Mucosa of gallbladder (tissue), 1 donor: ENCODE measurements at places on chromosomes 13 and 19. TPM values are rescaled to one million over a fixed set of nuclear protein-coding genes. Genes with fewer than 3 reads are reported as not detected.
A peak's percentile ranks its signal among the peaks of the same experiment; 100 is the strongest.

DNA sequence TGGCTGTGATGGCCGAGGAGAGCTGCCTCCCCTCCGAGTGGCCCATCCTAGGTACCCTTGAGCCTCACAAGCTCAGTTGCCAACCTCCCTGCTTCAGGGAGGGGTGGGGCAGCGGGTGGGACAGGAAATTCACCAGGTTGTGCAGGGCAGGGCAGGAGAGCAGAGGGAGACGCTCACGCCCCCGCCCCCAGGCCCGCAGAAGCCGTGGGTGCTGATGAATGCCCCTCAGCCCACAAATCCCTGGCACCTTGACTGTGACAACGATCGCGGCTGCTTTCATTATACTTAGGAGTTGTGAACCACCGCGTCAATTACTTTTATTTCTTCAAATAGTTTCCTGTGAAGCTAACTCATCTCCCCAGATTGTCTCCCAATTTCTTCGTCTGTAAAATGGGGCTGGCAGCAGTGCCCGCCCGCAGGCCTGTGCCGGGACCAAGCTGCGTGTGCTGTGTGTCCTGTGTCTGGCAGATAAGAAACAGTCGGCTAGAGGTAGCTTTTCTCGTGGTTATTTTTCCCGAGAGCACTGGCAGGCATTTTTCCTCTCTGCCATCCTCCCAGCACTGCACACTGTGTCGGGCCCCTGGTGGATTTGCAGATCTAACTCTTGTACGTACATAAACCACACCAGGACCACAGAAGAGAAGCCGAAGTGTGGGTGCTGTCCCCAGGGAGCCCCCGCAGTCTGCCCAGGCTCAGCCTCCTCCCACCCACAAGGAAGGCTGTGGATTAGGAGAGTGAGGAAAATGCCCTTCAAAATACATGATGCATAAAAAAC is 7.9 kb upstream of the RASA3 start:
- DNase-seq: no peak

DNA sequence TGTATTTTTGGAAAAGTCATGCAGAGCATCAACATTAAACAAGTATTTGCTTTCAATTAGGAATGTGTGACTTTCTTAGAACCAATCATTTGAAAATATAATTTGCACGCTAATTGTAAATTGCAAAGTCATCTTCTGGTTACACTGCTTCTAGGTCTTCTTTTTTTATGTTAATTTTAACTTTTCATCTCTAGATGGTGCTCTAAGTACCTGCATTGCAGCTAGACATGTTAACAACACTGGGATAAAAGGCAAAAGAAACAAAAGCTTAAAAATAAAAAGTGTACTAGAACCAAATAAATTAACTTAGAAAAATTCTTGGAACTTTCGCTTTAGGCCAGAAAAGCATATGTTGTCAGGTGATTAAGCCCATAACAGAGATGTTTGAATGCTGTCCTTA is 2758.2 kb downstream of the PCDH9 start:
- DNase-seq: no peak

GRCh38 chr13:55410398-55411330 is 1730.1 kb upstream of the PRR20A start:
- DNase-seq: no peak

GRCh38 chr13:26517936-26518335 is 39.5 kb upstream of the WASF3 start:
- no peak for DNase-seq

GRCh38 chr19:50705422-50706019 is 14.1 kb downstream of the SHANK1 start:
- DNase-seq: no peak

GRCh38 chr13:59494560-59494970 is 669.2 kb downstream of the DIAPH3 start:
- no peak for DNase-seq

GRCh38 chr19:48837051-48837524 is 797 bp upstream of the HSD17B14 start:
- DNase-seq: peak; percentile 84

DNA sequence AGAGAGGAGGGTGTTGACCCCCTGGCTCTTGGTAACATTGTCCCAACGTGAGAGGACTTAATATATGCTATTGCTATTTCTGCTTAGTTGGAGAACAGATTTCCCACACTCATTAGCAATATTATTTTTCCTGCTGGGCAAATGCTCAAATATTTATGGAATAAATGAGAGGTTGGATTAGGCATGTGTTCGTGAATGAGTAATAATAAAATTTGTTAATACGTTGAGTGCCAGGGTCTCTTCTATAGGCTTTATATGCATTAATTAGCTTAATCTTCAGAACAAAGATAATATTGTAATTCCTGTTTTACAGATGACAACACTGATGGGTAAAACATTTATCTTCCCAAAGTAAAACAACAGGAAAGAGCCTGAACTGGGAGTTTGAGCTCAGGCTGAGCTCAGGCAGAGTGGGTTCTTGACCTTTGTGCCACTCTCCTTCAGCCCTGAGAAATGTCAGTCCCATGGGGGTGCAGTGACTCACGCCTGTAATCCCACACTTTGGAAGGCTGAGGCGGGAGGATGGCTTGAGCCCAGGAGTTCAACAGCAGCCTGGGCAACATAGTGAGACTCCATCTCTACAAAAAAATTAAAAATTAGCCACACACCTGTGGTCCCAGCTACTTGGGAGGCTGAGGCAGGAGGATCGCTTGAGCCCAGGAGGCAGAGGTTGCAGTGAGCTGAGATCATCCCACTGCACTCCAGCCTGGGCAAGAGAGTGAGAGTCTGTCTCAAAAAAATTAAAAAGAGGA is 1.2 kb downstream of the ZNF233 start:
- DNase-seq: no peak

GRCh38 chr19:8642561-8642960 is 12.1 kb downstream of the NFILZ start:
- no peak for DNase-seq

DNA sequence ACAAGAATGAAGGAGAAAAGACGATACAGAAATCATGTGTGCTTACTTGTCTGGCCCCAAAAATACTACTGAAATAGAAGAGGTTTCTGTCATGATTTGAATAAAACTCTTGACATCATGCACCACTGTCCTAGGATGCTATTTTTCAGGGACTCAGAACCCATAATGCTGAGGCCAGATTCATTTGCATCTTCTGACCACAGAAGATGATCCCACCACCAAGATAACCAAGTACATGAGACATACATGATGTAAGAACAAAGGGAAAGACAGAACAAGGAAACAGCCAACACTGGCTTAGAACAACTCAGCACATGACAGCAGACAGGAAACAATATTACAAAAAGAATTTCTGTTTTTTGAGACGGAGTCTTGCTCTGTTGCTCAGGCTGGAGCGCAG is 2.5 kb downstream of the ZNF552 start:
- no peak for DNase-seq

- DNase-seq: no peak
Observed at GRCh38 chr13:53436396-53436795, 407.8 kb downstream of the OLFM4 start.

- no peak for DNase-seq
Observed at GRCh38 chr19:19167612-19168011, 2.5 kb downstream of the MEF2B start.

DNA sequence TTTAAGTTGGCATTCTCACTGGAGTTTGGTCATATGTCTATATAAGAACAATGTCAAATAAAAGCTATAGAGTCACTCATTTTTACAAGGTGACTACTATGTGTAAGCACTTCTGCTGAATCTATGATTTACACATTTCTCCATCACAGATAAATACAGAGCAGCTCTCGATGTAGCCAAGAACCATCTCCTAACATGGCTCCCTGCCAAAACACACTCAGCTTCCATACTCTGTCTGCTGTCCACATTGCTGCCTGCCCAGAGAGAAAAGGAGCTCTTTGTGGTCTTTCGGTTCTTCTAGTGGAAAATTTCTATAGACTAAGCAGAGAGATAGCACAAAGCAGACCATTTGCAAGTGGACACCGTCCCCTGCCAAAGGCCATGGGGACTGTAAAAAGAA is 190.9 kb upstream of the KLF12 start:
- no peak for DNase-seq

- no peak for DNase-seq
Observed at GRCh38 chr19:45117167-45117594, 24.2 kb downstream of the PPP1R37 start.

DNA sequence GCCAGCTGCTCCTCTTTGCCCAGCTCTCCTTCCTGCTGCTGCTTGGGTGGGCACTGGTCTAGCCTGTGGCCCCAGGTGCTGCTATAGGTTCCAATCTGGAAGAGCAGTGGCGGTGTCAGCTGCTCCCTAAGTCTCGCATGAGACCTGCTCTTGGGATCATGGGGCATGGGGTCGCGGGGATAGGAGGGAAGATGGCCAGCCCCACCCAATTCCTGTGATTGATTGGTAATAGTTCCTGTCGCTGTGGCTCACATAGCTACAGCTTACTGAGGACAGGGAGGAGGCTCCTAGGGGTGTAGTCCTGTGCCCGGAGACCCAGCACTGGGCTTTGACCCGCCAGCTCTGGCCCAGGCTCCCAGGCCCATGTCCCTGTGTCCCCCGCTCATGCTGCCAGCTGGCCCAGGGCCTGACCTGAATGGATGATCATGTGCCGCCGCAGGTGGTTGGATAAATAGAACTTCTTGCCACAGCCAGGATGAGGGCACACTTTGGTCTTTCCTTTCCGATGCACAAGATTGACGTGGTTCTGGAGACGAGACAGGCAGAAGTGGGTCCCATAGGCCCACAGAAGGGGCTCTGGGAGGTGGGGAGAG is 4.5 kb upstream of the ELAVL3 start:
- no peak for DNase-seq

DNA sequence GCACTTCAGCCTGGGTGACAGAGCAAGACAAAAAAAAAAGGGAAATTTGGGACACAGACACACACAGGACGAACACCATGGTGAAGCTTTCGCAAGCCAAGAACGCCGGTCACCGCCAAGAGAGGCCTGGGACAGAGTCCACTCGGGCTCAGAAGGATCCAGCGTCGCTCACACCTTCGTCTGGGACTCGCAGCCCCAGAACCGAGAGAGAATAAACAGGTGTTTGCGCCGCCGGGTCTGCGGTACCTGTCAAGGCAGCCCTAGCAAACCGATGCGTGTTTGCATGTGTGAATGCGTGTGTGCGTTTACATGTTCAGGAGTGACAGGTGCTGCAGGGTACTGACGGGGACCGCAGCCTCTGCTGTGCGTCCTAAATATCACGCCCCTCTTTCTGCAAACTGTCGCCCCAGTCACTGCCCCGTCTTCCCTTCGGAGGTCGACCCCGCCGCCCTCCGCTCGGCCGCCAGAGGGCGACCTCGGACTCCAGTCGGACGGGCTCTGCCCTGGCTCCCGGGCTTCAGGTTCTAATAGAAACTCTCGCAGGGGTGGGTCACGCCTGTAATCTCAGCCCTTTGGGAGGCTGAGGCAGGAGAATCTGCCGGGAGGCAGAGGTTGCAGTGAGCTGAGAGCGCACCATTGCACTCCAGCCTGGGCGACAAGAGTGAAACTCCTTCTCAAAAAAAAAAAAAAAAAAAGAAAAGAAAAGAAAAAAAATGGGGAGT is 11.8 kb upstream of the CSNK1G2 start:
- peak; percentile 77 for DNase-seq

MYBPC2 gene
- not detected for total RNA-seq

CCDC122 gene
- 8.5 TPM for total RNA-seq

GJA3 gene
- 1.7 TPM for total RNA-seq

SLC25A23 gene
- 101 TPM for total RNA-seq

SEMA6B gene
- 5.0 TPM for total RNA-seq

OR7D2 gene
- not detected for total RNA-seq

ATXN8OS gene
- total RNA-seq: not detected

ZNF439 gene
- 16.3 TPM for total RNA-seq

RPL18 gene
- total RNA-seq: 1,057 TPM

LMTK3 gene
- 21.0 TPM for total RNA-seq

ETV2 gene
- total RNA-seq: 2.5 TPM
